Kasumi-1 (cell line): ENCODE measurements at places on chromosomes 2 and 18.

DNA sequence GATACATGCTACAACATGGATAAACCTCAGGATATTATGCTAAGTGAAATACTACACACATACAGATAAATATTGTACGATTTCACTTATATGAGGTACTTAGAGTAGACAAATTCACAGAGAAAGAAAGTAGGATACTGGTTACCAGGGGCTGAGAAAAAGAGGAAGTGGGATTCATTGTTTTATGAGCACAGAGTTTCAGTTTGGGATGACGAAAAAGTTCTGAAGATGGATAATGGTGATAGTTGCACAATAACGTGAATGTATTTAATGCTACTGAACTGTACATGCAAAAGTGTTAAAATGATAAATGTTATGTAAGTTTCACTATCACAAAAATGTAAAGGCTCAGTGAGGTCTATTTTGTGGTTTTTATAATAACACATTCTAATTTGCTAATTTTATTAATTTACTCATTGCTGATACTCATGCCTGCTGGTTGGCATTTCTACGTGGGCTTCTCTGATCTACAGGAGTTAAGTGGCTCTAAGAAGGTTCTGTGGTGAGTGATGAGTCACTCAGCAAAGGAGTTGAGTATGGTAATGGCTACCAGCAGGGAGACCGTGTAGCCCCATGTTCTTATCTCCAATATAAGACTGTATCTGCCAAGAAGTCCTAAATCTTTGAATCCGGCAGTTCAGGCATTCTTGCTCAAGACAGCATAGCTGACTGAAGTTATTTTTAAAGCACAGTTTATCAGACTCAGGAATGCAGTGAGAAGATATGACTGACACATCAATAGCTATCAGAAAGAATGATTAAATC is 41.1 kb downstream of the UPP2 start:
- peak; percentile 96 for DNase-seq

DNA sequence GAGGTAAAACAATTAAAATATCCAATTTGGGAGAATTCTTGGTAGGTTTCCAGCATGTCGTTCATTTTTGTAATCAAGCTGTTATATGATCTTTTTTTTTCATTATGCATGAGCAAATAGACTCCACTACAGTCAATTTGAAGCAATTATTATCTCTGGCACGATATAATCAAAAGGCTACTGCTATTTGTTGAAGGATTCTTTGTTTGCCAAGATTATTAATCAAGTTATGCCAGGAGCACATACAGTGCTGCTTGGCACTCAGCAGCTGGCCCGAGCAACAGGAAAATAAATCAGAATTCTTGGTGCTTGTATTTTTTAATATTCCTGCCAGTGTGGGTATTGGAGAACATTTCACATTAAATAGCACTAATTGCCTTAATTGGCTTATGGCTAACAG is 279.5 kb downstream of the RND3 start:
- no peak for DNase-seq

DNA sequence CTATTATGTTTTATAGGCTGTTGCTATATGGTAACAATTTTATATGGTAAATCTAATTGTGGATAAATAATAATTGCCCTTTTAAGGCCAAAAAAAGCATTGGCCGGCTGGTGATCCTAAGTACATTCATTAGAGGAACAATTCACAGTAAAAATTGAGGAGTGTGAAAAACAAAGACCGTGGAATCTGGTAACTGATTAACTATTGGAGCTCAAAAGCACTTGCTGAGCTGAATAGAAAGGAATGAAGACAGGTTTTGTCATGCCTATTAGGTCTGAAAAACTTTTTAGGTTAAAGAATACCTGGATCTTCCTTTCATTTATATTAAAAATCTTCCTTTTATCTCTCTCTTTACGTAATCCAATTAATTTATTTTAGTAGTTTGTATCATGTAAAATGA is 18.5 kb upstream of the RBBP8 start:
- no peak for DNase-seq

DNA sequence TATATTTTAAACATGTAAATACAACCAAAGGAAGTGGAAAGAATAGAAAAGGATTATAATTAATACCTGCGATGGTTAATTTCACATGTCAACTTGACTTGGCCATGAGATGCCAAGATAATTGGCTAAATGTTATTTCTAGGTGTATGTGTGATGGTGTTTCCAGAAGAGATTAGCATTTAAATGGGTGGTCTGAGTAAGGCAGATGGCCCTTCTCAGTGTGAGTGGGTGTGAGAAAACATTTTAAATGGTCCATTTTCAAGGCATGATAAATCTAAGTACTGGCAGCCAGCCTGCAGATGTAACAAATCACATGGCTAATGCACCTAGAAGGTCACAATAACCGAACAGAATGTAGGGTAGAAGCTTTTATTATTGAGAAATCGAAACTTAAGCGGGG is 99.6 kb upstream of the CDH7 start:
- no peak for DNase-seq

DNA sequence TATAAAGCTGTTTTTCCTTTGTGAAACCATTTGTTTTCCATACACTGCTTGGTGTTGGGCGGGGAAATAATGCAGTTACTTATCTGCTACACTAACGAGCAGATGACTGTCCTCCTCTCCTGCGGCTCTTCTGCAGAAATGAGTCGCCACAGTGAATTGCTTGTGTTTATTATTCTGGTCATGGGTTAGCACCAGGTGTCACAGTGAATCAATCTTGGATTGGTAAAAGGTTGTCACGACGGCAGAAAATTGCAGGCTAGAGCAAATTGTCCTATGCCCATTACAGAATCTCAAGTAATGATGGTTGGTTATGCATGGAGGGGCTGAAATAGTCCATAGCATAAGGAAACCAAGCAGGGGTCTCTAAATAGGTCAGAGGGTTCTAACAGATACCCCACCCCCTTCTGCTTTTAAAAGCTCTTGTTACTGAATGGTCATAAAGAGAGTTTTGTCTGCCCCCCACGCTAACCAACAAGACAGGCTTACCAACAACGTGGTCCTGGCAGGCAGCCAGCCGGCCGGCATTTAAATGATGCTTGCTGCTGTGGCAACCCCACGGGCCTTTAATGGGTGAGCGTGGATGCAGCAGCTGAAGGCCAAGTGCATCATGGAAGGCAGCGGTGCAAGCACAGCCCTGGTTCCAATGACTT is 29.5 kb downstream of the RAB31 start:
- DNase-seq: no peak

DNA sequence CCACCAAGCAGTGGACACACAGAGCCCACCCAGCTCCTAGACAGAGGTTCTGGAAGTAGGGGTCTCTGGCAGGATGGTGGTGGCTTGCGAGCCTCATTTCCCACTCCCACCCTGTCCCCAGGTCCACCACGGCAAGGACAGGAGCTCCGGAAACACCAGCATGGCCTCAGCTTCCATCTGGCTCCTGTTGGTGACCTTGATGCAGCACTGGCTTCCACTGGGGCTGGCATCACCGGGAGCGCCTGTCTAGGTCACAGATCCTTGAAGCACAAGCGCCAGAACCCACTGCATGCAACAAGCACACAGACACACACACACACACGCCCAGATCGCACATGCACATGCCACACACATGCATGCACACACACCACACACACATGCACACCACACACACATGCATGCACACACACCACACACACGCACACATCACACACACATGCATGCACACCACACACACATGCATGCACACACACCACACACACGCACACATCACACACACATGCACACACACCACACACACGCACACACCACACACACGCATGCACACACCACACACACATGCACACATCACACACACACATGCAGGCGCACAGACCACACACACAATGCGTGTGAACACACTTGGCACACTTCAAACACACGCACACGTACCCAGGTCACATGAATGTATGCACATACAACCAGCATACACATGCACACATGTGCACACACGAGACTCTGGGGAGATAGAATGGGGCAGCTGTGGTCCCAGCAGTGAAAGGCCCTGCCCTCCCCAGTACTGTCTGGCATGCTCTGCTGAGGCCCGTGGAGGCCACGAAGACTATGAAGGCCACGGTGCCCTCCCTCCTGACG is 63.7 kb downstream of the TWIST2 start:
- DNase-seq: no peak

DNA sequence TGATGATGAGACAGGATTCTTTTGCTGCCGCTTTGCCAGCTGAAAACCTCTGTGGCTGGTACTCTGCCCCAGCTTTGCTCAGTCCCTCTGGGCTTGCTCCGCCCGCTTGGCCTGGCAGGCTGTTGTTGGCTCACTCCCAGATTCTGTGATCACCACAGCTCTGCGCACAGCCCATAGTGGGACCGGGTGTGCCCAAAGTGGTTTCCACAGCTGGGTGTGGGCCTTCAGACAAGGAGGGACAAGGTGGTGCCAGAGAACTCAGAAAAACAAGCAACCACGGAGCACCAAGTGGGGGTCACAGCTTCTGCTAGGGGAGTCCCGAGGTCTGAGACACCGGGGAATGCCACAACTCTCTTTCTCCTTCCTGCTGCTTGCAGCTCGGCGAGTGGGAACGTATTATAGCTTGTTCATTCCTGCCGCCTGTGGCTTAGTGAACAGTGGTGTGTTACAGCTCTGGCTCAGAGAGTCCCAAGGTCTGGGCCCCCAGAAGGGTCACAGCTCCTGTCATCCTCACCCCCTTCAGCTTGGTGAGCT is 9.2 kb upstream of the KYNU start:
- DNase-seq: no peak

DNA sequence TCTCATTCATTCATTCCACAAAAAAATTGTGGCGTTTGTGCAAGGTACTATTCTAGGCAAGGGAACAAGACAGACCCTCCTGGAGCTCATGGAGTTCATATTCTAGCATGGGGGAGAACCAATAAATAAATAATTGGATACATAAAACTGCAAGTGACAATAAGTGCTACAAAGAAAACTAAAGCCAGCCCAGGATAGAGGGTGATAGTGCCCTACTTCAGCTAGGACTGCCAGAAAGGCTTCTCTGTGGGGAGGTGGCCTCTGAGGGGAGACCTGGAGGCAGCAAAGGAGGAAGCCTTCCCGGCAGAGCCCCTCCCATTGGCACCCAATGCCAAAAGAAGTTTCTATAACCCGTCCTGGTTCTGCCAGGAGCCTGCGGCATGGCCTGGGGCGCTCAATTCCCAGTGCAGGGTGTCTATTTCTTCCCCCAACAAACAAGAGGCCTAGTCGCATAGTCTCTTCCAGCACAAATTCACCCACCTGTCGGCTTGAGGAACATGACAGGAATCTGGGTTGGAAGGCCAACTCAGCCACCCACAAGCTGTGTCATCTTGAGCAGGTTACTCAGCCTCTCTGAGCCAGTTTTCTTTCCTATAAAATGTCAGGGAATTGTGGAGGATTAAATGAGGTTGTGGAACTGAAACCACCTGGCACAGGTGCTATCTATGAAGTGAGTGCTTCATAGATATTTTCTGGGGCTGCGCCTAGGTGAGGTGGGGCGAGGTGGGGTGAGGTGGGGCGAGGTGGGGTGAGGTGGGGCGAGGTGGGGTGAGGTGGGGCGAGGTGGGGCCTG is 94.3 kb downstream of the ZFP36L2 start:
- no peak for DNase-seq

GRCh38 chr2:131105156-131105949 is at the start of gene PLEKHB2:
TSS of gene PLEKHB2 (plus strand) at chr2:131105336. CDS start at chr2:131120942, 15,606 bp downstream.
- peak; percentile 92 for DNase-seq

DNA sequence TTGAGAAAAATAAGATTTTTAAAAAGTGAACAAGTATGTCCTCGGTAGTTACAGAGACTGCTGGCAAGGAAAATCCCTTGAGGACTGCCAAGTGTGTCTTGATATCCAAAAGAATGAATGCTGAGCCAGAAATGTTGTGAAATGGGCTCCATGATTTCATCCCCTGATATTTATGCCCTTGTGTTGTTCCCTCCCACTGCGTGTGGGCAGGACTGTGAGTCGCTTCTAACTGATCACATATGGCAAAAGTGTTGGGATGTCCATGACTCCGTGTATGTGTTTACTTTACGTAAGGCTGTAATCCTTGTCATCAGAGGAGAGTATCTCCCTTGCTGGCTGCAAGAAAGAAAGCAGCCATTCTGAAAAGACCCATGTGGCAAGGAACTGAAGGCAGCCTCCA is 285.1 kb downstream of the SS18 start:
- DNase-seq: no peak

DNA sequence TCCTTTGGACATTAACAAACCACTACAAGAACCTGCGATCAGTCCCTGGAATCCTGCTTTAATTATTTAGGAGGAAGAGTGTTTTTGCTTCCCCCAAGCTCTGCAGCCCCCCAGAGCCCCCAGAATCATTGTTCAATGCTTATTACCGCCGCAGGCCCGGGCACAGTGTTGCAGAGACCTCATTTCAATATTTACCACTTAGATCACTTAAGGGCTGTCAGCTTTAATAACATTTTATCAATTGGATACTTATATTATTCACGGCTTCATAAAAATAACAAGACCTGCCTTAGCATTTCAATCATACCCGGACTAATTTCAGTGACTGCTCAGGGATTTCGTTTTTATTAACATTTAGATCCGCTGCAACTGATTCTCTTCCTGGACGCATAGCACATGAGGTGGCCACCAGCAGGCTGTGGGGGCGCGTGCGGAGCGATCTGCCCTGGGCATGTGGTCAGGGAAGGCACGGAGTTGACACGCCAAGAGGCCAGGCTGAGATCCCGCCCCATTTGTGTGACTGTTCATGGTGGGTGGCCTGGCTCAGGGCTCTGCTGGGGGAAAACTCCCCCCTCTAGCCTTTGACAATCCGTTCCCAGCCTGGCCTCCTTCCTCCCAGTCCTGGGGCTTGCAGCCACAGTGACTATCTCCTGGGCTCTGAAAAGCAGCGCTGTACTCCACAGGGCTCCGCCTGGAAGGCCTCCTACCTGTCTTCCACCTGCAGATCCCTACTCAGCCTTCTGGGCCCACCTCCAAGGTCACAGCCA is 267.6 kb downstream of the SRBD1 start:
- no peak for DNase-seq

DNA sequence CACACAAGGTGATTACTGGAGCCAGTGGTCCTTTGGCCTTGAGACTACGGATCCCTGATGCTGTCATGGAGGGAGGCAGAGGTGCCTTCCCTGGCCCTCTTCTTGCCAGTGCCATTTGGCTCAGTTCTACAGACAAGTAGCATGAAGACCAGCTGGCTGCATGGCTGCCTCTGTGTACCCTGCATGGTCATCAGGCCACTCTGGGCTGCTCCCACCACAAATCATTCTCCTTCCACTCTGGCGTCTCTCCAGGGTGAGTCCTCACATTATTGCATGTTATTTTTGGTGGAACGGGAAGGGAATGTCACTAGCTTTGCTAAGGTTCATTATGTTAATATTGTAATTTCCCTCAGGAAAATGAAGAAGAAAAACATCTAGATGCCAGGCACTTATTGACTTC is 229.8 kb downstream of the VAPA start:
- no peak for DNase-seq

DNA sequence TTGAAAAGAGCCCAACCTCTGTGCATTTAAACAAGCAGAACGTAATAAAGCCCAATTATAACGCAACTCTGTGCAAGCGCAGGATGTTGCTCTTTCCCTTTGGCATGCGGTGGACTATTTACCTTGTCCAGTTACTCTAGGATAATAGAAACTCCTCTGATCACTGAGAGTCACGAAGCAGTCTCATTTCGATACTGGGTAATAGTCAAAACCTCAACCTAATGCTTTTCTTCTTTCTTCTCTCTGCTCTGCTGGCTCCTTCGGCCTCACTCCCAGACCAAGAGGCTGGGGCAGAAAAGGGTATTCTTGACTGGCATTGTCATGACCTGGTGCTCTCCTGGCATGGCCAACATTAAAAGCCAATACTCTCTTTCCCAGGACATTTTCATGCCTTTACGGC is 89.7 kb upstream of the GCFC2 start:
- no peak for DNase-seq
